Activated CD4-positive, CD25-positive, alpha-beta regulatory T cell treated with anti-CD3 and anti-CD28 coated beads, Interleukin-2, amount 50 U/mL, for 24 hours (primary cell): ENCODE measurements at places on chromosomes 6 and 20.

GRCh38 chr20:63861365-63861934 is at the start of gene ABHD16B:
ABHD16B (plus strand) TSS chr20:63861498; CDS start chr20:63861541, 43 bp downstream.
- ATAC-seq = no peak

GRCh38 chr6:14131579-14131978 is 14.0 kb downstream of the CD83 start:
- no peak for ATAC-seq

- no peak for ATAC-seq
These were observed 222.6 kb upstream of the CEP162 start for GRCh38 chr6:84450018-84450417.

DNA sequence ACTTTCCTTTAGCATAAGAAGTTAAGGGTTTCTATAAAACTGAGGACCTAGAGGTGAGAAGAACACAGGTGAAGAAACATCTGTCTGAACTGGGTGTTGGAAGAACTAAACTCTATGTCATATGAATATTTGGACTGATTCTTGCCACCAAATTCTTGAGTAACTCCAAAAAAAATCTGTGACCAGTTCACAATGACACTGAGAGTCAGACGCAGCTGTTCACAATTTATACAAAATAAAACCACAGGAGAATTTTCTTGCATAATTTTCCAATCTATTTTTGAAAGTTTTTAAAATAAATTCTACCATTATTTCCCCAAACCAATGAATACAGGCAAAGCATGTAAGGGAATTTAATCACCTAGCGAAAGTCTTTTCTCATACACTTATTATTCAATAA is 148.1 kb upstream of the TCF21 start:
- ATAC-seq = no peak

- no peak for ATAC-seq
These were observed 88.4 kb upstream of the CEP85L start for GRCh38 chr6:118739696-118740353.
